ENCODE measurements at places on chromosomes 1 and 21.

DNA sequence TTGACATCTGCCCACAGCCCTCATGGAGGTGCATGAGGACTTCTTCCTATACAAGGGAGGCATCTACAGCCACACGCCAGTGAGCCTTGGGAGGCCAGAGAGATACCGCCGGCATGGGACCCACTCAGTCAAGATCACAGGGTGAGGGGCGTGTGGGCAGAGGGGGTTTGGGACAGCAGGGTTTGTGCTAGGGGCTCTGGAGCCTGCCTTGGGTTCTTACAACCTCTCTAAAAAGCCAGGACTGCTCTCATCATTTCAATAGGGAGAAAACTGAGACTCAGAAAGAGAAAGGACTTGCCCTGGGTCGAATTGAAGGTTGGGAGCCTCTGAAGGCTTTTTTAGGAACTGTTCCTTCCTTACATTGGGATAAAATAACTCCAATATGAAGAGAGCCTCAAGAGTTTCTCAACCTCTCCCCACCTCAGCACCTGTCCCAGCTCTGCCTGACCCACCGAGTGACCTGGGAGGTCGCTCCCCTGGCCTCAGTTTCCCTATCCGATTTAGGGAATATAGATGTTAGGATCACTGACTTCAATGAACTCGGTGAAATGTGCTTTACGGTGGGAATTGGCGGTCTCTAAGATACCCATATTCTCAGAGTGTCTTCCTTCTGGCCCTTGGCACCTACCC is 9.5 kb downstream of the TINAGL1 start:
- DNase-seq, result no peak

GRCh38 chr21:44618504-44618903 is 6.6 kb downstream of the KRTAP10-8 start:
- DNase-seq, result no peak

DNA sequence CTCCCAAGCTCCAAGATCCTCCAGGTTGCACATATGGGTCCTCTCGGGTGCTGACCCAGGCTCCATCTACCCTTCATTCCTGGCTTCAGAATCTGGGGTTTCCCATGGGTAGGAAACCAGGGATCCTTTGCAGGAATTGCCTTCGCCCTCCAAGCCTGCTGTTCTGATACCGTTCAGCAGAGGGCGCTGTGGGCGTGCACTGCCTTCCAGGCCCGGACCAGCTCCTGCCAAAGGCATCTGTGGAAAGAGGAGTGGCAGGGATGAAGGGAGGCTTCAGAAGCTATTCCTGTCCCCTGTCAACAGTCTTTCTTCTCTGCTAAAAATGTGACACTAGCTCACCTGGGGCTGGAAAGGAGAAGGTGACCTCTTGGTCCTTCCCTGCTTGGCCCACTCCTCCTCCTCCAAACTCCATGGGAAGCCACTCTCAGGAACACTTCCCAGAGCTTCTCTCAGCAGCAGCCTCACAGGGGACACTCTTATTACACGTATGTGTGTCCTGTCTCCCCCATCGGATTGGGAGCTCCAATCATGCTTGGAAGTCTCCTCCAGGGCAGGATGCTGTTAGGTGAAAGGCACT is 71.2 kb downstream of the VWA5B1 start:
- peak; percentile 61 for DNase-seq

DNA sequence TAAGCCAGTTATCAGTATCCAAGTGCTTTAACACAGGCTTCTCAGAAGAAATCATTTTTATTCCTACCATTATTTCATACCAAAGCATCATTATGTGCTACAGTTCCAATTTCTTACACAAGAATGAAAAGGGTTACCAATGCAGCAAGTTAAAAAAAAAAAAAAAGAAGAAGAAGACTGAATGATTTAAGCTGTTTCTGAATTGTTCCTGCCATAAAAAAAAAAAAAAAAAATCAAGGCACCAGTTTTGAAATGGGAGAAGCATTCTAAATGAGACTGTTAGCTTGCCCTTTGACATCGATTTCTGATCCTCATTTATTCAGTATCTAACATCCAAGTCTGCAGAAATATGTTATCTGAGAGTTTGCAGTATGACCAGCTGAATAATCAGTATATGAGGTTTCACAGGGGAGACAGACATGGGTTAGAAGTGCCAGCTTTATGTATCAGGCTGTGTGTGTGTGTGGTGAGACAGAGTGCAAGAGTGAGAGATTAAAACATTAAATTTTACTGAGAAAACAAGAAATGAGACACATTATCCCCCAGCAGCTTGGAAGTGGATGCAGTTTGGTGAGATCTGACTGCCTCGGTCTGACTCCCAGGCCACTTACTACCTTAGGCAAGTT is 105.8 kb downstream of the COLGALT2 start:
- no peak for DNase-seq
